Aorta (tissue), 5 donors: ENCODE measurements at places on chromosomes 1 and 21. TPM values are rescaled to one million over a fixed set of nuclear protein-coding genes. Genes with fewer than 3 reads are reported as not detected.

The LAPTM5 gene
- total RNA-seq, result 114 TPM

The GIPC2 gene
- 7.4 TPM for total RNA-seq

The PLPP3 gene
- 112 TPM for total RNA-seq

The GJA9 gene
- total RNA-seq, result not detected

The TMEM54 gene
- total RNA-seq, result 21.1 TPM

The TDRD10 gene
- 3.8 TPM for total RNA-seq

The NOTCH2 gene
- total RNA-seq, result 197 TPM

The RIPK4 gene
- 3.0 TPM for total RNA-seq

The PPFIA4 gene
- 20.2 TPM for total RNA-seq

The LORICRIN gene
- total RNA-seq, result not detected

The CFAP410 gene
- total RNA-seq, result 20.9 TPM

The SMCP gene
- not detected for total RNA-seq

The CELA3A gene
- total RNA-seq, result 5.2 TPM

The PLXNA2 gene
- total RNA-seq, result 37.3 TPM

The LPAR3 gene
- total RNA-seq, result 0.33 TPM

The PINK1 gene
- 90.2 TPM for total RNA-seq

The PRPF38A gene
- total RNA-seq, result 36.2 TPM

The SPRTN gene
- 12.1 TPM for total RNA-seq

The SELE gene
- 14.8 TPM for total RNA-seq

The SOX13 gene
- total RNA-seq, result 52.8 TPM

The CASZ1 gene
- 20.6 TPM for total RNA-seq

The GREM2 gene
- total RNA-seq, result 2.9 TPM

The OR6Y1 gene
- not detected for total RNA-seq

The DEPDC1 gene
- total RNA-seq, result 0.99 TPM

The CLIC6 gene
- total RNA-seq, result 7.7 TPM

The INKA2 gene
- 11.7 TPM for total RNA-seq

The RAB13 gene
- total RNA-seq, result 135 TPM

The MATN1 gene
- total RNA-seq, result 0.42 TPM

The S100A9 gene
- 131 TPM for total RNA-seq

The TMEM69 gene
- total RNA-seq, result 15.0 TPM

The IL12RB2 gene
- total RNA-seq, result 5.3 TPM

The MAP3K21 gene
- 1.8 TPM for total RNA-seq

The MYBPH gene
- not detected for total RNA-seq

The OR2G6 gene
- total RNA-seq, result not detected

The UTS2 gene
- 0.27 TPM for total RNA-seq

The RGS13 gene
- 0.71 TPM for total RNA-seq

The C1orf185 gene
- not detected for total RNA-seq

The SPATA45 gene
- total RNA-seq, result 0.78 TPM

The RGS4 gene
- total RNA-seq, result 22.1 TPM

The TRIM67 gene
- total RNA-seq, result not detected

The LAMC1 gene
- 242 TPM for total RNA-seq

The B3GALT5 gene
- 0.21 TPM for total RNA-seq

The CNTN2 gene
- 1.3 TPM for total RNA-seq

The PGBD5 gene
- total RNA-seq, result 0.39 TPM

The C4BPA gene
- 0.33 TPM for total RNA-seq

The LCE1D gene
- total RNA-seq, result not detected

The FCGR2B gene
- 13.6 TPM for total RNA-seq

The CHRNB2 gene
- not detected for total RNA-seq

The LHX8 gene
- total RNA-seq, result not detected

The ADGRB2 gene
- total RNA-seq, result 4.6 TPM

The CDC7 gene
- total RNA-seq, result 3.9 TPM

The SHE gene
- total RNA-seq, result 44.1 TPM

The CLDN19 gene
- 0.94 TPM for total RNA-seq

The MSH4 gene
- total RNA-seq, result 0.72 TPM
